PC-9 (cell line): ENCODE measurements at places on chromosomes 16 and 17. TPM values are rescaled to one million over a fixed set of nuclear protein-coding genes. Genes with fewer than 3 reads are reported as not detected.

DNA sequence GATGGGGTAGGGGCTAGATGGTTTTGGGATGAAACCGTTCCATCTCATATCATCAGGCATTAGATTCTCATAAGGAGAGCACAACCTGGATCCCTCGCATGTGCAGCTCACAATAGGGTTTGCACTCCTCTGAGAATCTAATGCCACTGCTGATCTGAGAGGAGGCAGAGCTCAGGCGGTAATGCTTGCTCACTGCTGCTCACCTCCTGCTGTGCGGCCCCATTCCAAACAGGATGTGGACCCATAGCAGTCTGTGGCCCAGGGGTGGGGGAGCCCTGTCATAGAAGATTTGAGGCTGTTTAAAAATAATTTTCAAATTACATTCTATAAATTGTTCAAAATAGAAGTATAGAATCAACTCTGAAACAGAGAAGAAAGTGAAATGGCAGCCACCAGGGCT, 50.8 kb downstream of the PHKB start:
- H3K4me1 ChIP-seq: no peaks in the 10 kb centered on the region
- 0 out of 2 replicates have a peak, but pooled peaks cover 7% of the 10 kb centered on the region for H3K36me3 ChIP-seq
- no peak overlapping the region for H3K27ac ChIP-seq
- H3K4me3 ChIP-seq: no peak overlapping the region
- no peak for DNase-seq

- H3K36me3 ChIP-seq: no peaks in the 10 kb centered on the region
- H3K4me1 ChIP-seq: 0 out of 2 replicates have a peak, but pooled peaks cover 15% of the 10 kb centered on the region
- H3K27ac ChIP-seq: no peak overlapping the region
- H3K4me3 ChIP-seq: no peak overlapping the region
These were observed 40.0 kb upstream of the DLX4 start for GRCh38 chr17:49928837-49929475.

DNA sequence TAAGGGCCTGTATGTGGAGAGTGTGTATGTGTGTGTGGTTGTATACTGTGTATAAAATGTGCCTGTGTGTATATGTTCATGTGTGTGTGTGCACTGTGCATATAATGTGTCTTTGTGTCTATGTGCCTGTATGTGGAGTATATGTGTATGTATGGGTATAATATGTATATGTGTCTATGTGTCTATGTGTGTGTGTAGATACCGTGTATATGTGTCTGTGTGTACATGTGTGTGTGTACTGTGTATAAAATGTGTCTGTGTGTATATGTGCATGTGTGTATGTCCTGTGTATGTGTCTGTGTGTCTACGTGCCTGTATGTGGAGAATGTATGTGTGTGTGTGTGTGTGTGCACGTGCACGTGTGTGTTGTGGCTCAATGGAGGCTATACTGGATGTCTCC, 200.4 kb upstream of the ZFHX3 start:
- no peaks in the 10 kb centered on the region for H3K4me1 ChIP-seq
- no peak overlapping the region for H3K4me3 ChIP-seq
- H3K36me3 ChIP-seq: no peaks in the 10 kb centered on the region
- H3K27ac ChIP-seq: no peak overlapping the region

DNA sequence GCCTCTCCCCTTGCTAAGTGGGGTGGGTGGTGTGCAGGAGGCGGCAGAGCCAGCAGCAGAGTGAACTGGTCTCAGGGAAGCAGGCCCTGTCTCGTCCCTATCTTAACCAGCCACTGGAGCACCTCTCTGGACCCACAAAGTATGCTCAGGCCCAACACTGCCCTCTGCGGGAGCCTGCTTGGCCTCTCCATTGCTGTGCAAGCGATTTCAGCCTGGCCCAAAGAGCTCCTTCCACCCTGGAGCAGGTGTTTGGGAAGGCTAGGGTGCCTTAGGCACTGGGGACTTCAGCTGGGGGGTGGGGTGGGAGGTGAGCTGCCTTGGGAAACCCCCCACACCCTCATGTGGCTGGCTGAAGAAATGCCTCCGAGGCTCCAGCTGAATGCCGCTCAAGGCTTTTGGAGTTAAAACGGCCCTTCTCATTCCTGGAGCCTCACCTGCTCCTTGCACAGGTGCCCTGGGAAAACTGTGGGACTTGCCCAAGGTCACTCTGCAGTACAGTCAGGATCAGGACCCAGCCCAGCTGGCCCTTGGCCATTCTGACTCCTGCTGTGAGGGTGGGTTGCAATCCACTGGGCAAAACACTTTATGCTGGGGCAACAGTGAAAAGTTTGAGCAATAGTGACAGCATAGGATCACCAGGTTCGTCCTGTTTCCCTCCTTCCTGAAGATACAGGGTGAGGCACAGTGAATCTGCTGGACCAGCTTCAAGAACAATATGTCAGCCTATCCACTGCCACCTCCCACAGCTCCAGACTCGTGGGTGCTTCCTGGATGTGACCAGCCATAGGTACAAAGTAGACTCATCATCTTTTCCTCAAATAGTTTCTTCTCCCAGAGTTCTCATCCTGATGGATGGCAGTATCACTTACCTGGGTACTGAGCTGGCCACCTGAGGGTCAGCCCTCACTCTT, 5.9 kb upstream of the UBE2O start:
- DNase-seq: no peak
- H3K27ac ChIP-seq: no peak overlapping the region
- no peaks in the 10 kb centered on the region for H3K36me3 ChIP-seq
- no peaks in the 10 kb centered on the region for H3K4me1 ChIP-seq
- no peaks in the 10 kb centered on the region for H3K27me3 ChIP-seq

GRCh38 chr17:57956291-57957119, 1.3 kb upstream of the CUEDC1 start:
- no peak for DNase-seq
- H3K4me1 ChIP-seq: peaks cover 36% of the 10 kb centered on the region
- H3K4me3 ChIP-seq: no peak overlapping the region
- H3K27ac ChIP-seq: no peak overlapping the region

GRCh38 chr17:9529033-9529700, 46.5 kb downstream of the STX8 start:
- no peaks in the 10 kb centered on the region for H3K27me3 ChIP-seq
- no peaks in the 10 kb centered on the region for H3K4me1 ChIP-seq
- H3K4me3 ChIP-seq: no peak overlapping the region
- DNase-seq: no peak
- H3K27ac ChIP-seq: no peak overlapping the region

GRCh38 chr17:31744511-31744951, 114.5 kb downstream of the COPRS start:
- H3K27me3 ChIP-seq: no peaks in the 10 kb centered on the region
- no peak overlapping the region for H3K4me3 ChIP-seq
- no peak for DNase-seq
- H3K36me3 ChIP-seq: no peaks in the 10 kb centered on the region
- H3K4me1 ChIP-seq: no peaks in the 10 kb centered on the region

- H3K4me1 ChIP-seq: peaks cover 25% of the 10 kb centered on the region
- H3K27ac ChIP-seq: peak overlapping the region; percentile 63
These were observed 23.9 kb downstream of the SLC39A11 start for GRCh38 chr17:73068322-73069153.

DNA sequence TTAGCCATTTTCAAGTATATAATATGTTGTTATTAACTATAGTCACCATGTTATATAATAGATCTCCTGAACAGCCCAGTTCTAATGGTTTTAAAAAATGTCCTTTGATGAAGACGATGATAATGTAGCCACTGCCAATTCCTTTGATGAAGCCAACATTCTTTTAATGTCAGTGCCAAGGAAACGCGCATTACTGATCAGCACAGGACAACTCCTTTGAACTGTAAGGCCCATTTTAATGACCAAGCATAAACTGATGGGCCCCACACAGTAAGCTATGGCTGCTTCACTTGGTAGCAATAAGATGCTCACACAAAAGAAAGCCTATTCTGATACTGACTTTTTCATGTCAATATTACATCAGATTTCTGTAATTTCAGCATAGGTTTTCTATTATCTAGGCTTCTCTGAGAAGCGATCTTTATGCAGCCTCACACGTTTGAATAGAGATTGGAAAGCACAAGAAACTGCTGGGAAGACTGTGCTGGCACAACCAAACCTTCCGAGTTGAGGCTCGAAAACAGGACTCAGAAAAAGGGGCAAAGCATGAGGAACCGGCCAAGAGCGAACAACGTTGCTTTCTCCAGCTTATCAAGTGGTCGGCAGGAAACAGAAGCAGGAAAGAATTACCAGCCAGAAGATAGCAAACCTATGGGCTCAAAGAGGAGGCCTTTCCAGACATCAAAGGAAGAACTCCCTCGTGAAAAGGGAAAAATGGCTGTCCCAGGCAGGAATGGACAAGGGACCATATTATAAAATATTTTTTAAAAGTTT, 19.4 kb downstream of the ERN1 start:
- H3K36me3 ChIP-seq: 0 out of 2 replicates have a peak, but pooled peaks cover 6% of the 10 kb centered on the region
- DNase-seq: no peak
- H3K4me1 ChIP-seq: peaks cover 41% of the 10 kb centered on the region
- H3K4me3 ChIP-seq: no peak overlapping the region

DNA sequence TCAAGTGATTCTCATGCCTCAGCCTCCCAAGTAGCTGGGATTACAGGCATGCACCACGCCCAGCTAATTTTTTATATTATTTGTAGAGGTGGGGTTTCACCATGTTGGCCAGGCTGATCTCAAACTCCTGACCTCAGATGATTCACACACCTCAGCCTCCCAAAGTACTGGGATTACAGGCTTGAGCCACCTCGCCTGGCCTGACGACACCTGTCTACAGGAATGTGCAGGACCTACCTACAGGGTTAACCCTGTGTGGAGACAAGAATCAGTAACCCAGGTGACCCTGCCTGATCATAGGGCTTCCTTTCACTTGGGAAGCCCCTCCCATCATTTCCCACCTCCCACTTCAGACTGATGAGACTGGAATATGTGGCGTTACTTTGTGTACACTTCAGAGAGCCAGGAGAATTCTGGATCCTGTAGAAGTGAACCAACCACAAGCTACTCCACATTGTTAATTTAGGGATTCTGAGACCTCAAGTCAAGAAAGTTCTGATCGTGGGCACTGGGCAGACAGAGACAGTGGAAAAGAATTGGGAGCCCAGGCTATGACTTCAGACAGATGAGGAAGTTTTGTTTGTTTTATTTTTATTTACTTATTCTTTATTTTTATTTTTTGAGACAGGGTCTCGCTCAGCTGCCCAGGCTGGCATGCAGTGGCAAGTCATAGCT, 5.7 kb upstream of the MILR1 start:
- no peak overlapping the region for H3K4me3 ChIP-seq
- peak; percentile 80 for DNase-seq
- no peaks in the 10 kb centered on the region for H3K36me3 ChIP-seq
- H3K27me3 ChIP-seq: no peaks in the 10 kb centered on the region

DNA sequence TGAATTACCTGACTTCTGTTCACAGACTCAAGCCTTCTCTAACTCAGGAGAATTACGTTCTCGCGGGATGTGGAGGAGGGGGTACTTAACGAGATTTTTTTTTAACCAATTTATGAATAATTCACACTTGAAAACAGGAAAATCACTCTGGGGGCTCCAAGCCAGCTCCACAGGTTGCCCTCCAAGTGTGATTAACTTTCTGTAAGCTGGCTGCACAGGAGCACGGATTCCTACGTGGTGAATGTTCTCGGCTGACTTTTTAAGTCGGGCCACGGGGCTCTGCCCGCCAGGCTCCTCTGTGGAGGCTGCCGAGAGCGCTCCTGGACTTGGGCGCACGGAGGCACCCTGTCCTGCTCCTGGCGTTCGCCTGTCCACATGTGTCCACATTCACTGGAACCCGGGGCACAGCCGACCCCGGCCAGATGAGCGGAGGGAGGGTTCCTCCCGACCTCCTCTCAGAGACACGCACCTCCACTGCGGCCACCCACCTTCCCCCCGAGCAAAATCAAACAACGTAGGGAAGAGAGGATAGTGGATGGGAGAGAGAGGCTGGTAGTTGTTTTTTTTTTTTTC, 147.1 kb upstream of the CHMP6 start:
- no peak overlapping the region for H3K4me3 ChIP-seq
- H3K27me3 ChIP-seq: no peaks in the 10 kb centered on the region
- no peak overlapping the region for H3K27ac ChIP-seq
- H3K36me3 ChIP-seq: no peaks in the 10 kb centered on the region

DNA sequence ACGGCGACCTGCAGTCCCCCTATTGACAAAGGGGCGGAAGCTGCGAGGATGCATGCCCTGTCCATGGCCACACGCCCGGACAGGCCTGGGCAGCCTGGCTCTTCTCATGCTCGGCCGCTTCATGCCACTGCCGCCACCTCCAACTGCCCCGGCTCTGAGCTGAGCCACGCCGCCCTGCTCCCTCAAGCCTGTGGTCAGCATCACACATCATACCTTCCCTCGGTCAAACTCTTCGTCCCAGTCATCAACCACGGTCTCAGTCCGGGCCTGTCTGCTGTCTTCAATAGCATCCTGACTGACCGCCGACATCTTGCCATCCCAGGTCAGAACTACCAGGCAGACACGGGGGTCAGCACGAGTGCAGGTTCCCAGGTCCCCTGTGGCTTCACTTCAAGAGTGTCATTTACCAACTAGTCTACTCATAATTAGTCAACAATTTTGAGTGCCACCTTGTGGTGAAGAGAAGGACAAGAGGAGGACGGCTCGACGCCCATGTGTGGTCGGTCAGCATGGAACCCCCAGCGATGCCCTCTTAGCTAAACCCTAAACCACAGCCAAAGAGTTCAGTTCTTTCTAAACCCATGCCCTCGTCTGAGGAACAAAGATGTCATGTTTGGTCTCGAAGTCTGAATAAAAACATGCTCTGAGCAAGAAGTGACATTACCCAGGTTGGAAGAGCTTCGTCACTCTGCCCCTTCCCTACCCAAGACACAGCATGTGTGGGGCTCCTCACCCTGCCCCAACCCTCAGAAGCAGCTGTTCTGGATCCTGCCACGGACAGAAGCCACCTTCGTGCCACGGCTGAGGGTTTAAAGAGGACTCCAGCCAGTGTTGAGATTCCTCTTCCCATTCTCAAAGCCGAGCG, 16.9 kb upstream of the CYTH1 start:
- no peak for DNase-seq
- no peaks in the 10 kb centered on the region for H3K4me1 ChIP-seq
- H3K27ac ChIP-seq: no peak overlapping the region
- no peak overlapping the region for H3K4me3 ChIP-seq
- H3K36me3 ChIP-seq: no peaks in the 10 kb centered on the region
- no peaks in the 10 kb centered on the region for H3K27me3 ChIP-seq

Gene ATAD5
- 12.5 and 14.1 TPM in 2 replicates for total RNA-seq

Gene FOXL1
- not detected in 2 replicates for total RNA-seq

Gene STAT5B
- 19.5 and 21.1 TPM in 2 replicates for total RNA-seq

Gene CDK12
- total RNA-seq: 48.5 and 64.3 TPM in 2 replicates
